Stimulated activated CD8-positive, alpha-beta memory T cell treated with anti-CD3 and anti-CD28 coated beads, Interleukin-7, amount 100 ng/mL, for 1 hour (primary cell): ENCODE measurements at places on chromosomes 2 and 18.

- DNase-seq = no peak
Observed at GRCh38 chr18:69401972-69402532, 1.4 kb downstream of the DOK6 start.

DNA sequence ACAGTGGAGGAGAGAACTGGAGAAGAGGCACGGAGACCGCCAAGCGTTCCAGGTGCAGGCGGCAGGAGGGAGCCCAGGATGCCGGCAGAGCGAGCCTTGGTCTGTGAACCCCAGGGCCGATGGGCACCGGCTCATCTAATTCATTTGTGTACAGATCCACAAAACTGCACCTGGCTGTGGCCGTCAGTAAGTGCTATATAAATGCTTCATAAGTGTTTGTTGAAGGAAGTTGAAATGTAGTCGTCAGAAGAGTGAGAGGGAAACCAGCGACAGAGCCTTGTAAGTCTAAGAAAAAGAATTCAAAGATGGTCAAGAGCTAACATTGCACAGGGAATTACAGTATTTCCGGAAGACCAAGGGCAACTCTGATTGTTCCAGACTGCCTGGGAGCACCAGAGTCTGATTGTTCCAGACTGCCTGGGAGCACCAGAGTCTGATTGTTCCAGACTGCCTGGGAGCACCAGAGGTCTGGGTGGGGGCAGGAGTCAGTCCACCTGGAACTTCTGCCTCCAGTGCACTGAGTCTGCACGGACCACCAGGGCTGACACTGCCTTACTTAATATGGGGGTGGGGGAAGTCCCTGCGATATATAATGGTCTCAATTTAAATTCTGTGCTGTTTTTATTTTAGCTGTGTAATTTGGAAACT is 112.3 kb downstream of the BCL2 start:
- DNase-seq = no peak

GRCh38 chr2:138030459-138030858 is 66.2 kb downstream of the HNMT start:
- no peak for DNase-seq

GRCh38 chr2:207471261-207471660 is 58.5 kb upstream of the CREB1 start:
- no peak for DNase-seq

- DNase-seq = no peak
Observed at GRCh38 chr2:185502351-185502750, 236.3 kb upstream of the FSIP2 start.

- DNase-seq = no peak
Observed at GRCh38 chr2:36611316-36611990, 13.5 kb upstream of the FEZ2 start.

DNA sequence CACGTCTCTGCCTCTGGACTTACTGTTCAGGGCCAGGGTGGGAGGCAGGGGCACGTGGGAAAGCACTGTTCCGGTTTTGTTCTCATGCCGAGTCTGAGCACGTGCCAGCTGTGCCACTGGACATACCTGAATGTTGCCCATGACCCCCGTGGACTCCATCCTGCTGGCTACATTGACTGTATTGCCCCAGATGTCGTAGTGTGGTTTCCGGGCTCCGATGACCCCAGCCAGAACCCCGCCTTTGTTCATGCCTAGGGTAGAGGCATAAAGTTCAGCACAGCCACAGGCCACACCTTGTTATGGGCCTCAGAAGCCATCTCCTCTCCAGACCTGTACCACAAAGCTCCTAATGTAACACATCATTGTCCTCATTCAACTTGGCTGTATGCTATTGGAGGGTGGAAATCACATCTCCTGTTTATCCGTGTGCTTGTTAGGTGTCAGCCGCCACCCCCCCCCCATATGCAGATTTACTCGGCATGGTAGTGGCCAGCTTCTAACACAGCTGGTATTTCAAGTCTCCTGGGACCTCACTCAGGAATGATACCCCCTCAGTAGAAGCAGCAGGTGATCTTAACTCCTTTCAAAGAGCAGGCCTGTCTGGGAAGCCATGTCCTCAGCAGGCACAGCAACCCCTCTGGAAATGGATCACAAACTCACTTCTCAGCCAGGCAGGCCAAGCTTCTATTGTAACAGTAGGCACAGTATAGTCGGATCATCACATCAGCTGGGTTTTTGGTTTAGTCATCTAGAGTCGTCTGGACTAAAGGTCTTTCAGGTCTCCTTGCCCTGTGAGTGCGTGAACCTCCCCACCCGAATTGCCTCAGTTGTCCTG is 27.6 kb downstream of the CENPO start:
- no peak for DNase-seq

DNA sequence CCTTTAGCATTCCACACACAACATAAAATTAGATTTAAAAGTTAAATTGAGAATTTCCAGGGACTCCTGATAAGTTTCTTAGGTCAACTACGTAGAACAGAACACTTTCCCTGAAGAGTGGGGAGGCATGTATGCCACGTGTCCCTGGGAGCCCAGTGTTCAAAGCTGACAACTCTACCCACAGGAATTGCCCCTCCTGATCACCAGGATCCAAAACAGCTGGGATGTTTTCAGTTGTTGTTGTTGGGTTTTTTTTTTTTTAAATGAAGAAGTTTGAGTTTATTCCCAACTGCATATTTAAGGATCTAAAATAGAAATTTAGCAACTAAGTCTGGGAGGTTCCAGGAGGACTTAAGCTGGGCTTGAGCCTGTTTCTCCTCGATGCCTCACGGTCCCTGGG is 100.5 kb downstream of the TPGS2 start:
- DNase-seq = no peak

- DNase-seq = no peak
Observed at GRCh38 chr18:32301976-32302743, 112.3 kb downstream of the MEP1B start.

GRCh38 chr2:84314250-84314649 is 144.8 kb downstream of the SUCLG1 start:
- no peak for DNase-seq

GRCh38 chr2:39128919-39129391 is 8.1 kb upstream of the SOS1 start:
- no peak for DNase-seq

GRCh38 chr2:13996527-13996926 is 636.0 kb upstream of the LRATD1 start:
- no peak for DNase-seq

DNA sequence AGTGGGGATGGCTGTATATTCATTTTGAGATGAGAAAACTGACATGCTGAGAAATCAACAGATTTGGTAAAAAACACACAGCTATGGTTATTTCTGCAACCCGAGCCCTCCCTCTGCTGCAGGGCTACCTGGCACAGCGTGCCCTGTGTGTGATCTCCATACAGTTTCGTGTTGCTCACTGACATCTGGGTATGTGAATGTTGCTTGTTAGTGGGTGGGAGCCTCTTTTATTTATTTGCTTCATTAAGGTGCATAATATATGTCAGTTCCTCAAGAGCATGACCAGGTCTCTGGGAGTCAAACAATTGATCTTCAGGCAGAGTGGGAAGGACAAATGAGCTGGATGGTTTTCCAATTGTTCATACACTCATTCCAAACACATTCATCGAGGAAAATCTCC is 139.1 kb upstream of the FHL2 start:
- DNase-seq = no peak

GRCh38 chr2:96423291-96423690 is 81.9 kb downstream of the NEURL3 start:
- DNase-seq = no peak

DNA sequence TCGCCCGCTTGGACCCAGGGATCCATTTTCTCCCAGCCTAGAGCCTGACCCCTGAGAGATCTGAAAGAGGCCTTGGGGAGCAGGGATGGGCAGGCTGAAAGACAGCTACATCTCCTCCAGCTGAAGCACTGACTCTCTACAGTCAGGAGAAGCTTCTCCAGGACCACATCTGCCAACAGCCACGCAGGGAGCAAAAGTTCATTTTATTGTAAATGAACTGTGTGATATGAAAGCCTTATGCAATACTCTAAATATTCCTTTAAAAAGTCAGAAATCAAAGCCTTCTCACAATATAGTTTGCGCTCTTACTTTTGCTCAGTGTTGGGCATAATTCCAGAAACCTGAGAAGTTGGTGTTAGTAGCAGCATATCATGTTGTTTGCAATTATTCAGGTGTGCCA is 428.9 kb upstream of the RAB6C start:
- no peak for DNase-seq

DNA sequence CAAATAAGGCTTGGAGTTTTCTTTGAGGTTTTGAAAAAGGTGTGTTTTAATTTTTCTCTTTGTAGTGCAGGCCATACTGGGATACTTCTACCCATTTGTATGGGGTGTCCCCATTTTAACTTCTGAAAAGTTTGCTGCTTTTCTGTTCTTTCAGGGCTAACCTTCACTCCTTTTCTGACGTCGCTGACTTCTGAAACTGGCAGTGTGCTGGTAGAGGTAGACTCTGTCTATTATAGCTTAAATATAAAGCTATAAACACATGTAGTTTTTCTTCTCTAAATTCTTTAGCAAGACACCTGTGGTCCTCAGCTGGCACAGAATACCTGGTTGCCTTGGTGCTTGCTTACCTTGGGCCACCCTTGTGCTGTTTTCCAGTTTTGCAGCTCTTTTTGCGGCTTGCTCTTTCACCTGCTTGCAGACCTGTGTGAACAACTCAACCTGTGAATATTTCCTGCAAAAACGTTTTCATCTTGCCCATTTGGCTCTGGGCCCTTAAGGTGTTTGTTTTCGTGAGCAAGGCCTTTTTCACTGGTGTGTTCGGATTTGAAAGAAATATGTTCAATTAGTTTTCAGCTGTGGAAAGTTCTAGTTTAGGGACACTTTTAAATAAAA is 42.2 kb downstream of the PHLPP1 start:
- DNase-seq = no peak

- no peak for DNase-seq
Observed at GRCh38 chr18:41320100-41320499, 634.9 kb upstream of the PIK3C3 start.

DNA sequence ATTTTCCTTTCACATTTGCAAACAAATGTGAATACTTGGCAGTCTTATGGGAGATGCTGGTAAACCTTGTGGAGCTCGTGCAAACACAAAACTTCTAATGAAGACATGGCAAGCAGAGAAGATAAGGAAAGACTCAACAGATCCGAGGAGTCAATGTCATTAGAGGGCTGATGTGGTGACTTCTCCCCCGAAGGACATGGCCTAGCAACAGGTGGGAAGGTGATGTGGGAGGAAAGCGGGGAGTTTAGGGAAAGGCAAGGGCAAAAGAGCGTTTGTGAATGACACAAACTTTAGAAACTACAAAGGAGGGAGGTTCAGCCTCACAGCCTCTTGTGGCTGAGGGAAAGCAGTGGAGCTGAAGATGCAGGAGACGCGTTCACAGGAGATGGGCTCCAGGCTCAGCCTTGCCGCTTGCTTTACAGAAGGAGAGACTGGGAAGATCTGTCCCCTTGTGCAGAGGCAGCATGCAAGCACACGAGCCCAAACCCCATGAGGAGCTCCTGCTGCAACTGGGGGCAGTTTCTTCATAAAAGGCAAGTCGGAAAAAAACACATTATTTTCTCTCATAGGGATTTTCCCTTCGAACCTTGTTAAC is 86.6 kb downstream of the SOWAHC start:
- DNase-seq = no peak

DNA sequence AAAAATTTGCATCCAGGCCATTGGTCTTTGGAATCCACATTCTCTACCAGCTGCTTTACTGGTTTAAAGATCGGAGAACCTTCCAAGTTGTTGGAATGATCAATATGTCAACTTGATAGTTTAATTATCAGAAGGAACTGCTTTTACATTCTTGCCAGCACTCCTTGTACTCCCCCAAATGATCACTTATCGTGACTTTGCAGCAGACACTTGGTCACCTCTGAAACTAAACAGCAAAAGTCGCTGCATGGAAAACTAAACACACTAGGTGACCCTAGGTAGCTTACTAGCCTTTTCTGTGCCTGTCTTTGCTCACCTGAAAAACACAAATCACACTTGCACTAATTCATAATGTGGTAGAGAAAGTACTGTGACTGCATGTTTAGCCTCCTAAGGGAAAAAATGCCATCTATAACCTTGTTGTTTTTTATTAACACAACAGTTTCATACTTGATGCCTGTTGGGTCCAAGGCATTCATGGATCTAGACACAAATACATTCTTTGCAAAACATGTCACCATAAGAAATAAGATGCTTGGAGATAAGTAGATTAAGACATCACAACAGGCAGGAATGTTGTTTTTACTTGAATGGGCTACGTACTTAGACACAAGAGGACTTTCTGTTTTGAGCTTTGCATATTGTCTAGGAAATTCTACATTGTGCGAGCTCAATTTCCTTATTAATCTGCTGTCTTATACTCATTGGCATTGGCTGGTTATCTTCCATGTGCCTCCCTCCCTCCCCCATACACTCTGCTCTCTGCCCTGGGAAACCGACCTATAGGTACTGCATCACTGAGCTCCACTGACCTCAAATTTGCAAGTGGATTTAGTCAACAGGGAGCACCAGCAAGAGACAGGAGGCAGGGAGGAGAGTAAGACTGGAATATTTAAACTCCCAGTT is 219.1 kb upstream of the STK17B start:
- no peak for DNase-seq

DNA sequence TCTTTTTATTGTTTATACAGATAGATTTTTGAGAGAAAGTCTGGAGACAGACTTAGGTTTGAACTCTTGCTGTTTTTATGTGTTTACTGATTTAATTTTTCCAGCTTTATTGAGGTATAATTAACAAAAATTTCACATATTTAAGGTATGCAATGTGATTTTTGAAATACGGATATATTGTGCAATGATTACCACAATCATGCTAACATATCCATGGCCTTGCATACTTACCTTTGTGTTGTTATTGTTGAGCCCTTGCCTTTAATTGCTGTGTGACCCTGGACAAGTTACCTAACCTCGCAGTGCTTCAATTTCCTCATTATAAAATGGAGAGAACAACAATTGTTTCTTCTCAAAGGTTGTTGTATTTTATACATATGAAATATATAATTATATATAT is 13.9 kb upstream of the RBMS1 start:
- no peak for DNase-seq

GRCh38 chr2:230991598-230991997 is 4.3 kb upstream of the SPATA3 start:
- no peak for DNase-seq
